ENCODE measurements at places on chromosomes 11 and 22.

GRCh38 chr11:61129639-61130523 is 27.6 kb downstream of the CD5 start:
- DNase-seq: peak; percentile 81

DNA sequence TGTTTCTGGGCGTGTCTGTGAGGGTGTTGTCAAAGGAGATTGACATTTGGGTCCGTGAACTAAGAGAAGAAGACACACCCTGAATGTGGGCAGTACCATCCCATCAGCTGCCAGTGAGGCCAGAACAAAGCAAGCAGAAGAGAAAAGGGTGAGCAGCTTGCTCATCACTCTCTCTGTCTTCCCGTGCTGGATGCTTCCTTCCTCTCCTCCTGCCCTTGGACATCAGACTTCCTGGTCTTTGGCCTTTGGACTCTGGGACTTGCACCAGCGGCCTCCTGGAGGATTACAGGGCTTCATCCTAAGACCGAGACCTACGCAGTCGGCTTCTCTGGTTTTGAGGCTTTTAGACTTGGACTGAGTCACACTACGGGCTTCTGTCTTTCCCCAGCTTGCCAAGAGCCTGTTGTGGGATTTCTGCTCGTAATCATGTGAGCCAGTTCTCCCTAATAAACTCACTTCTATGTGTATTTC is 18.8 kb downstream of the APOL2 start:
- DNase-seq: no peak

- no peak for DNase-seq
Observed at GRCh38 chr22:19448076-19448607, 631 bp upstream of the C22orf39 start.

- DNase-seq: no peak
Observed at GRCh38 chr11:14451825-14452224, 47.8 kb downstream of the COPB1 start.

GRCh38 chr22:45876136-45877035 is 100.6 kb downstream of the WNT7B start:
- DNase-seq: peak; percentile 35

DNA sequence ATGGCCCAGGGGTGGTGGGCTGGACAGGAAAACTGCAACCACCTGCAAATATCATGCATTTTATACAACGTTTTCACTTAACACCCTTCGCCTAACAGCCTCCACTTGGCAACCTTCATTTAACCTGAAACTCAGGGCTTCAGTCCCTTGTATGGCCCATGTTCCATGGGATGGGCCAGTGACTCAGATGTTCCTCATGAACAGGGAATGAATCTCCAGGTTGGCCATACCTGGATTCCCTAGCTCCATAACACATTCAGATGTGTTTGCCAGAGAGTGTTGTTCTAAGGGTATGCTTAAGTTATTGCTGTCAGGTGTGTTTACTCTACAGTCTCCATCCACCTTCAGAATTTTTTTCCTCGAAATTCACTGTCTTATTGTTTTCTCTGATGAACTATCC is 316.9 kb downstream of the JRKL start:
- DNase-seq: no peak

DNA sequence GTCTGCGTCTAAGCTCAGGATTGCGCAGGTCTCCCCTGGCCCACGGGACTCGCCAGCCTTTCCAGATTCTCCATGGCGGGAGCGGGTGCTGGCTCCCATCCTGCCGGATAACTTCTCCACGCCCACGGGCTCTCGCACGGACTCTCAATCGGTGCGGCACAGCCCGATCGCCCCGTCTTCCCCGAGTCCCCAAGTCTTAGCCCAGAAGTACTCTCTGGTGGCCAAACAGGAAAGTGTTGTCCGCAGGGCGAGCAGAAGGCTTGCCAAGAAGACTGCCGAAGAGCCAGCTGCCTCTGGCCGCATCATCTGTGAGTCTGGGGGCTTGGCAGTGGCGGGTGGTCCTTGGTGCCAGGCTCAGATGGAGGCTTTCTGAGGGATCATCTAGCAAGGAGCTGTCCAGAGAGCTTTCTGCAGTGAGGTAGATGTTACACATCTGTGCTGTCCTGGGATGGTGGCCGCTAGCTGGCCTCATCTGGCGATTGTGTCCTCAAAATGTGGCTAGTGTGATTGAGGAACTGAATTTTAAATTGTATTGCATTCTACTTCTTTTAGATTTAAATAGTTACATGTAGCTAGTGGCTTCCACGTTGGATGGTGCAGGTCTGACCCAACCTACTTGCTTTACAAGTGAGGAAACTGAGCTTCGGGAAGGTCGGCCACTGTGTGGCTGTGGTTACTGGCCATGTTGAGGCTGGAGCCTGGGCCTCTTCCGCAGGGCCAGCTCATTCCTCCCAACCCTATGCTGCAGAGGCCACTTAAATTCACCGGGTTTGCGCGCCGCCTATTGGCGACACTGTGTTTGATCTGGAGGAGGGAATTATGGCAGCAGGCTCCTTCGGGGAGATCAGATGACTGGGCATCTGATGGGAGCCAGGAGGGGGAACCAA is 6.7 kb downstream of the INCENP start:
- DNase-seq: no peak

Measured in mesothelial cell of epicardium (in vitro differentiated cells).